ENCODE measurements at places on chromosomes 16 and 17. TPM values are rescaled to one million over a fixed set of nuclear protein-coding genes. Genes with fewer than 3 reads are reported as not detected.

Gene ZPBP2
- not detected for total RNA-seq

Gene DLX3
- total RNA-seq, result 1.7 TPM

Gene CCDC144A
- 2.5 TPM for total RNA-seq

Gene PLLP
- total RNA-seq, result 44.0 TPM

Gene STXBP4
- 9.6 TPM for total RNA-seq

Gene USP6
- 0.49 TPM for total RNA-seq

Gene NACA2
- total RNA-seq, result not detected

Gene C17orf50
- total RNA-seq, result not detected

Gene TP53TG3C
- not detected for total RNA-seq

Gene KCNG4
- not detected for total RNA-seq

Gene HOXB1
- total RNA-seq, result not detected

Gene TP53TG3
- not detected for total RNA-seq

Gene CD300LF
- total RNA-seq, result 0.49 TPM

Gene GDE1
- total RNA-seq, result 31.2 TPM

Gene ACTG1
- total RNA-seq, result 2,441 TPM

Gene ZCCHC14
- 74.2 TPM for total RNA-seq

Gene TEX19
- total RNA-seq, result not detected

Gene DDX28
- 17.7 TPM for total RNA-seq

Gene KRT36
- not detected for total RNA-seq

Gene MNT
- 28.5 TPM for total RNA-seq

Gene CKLF
- total RNA-seq, result 52.3 TPM

Gene CD300A
- 4.2 TPM for total RNA-seq

Gene CD300E
- total RNA-seq, result 0.98 TPM

Gene TRIM25
- 70.0 TPM for total RNA-seq

Gene MRC2
- total RNA-seq, result 89.4 TPM

Gene CALB2
- 3.9 TPM for total RNA-seq

Gene CCT6B
- total RNA-seq, result 1.7 TPM

Gene CD300LB
- 0.25 TPM for total RNA-seq

Gene EFCAB5
- not detected for total RNA-seq

Gene DOC2A
- 2.2 TPM for total RNA-seq

Gene EPN3
- 21.9 TPM for total RNA-seq

Gene CLDN9
- not detected for total RNA-seq

Gene SLC16A6
- total RNA-seq, result 2.7 TPM

Gene ARL5C
- total RNA-seq, result not detected

Gene CFAP119
- 1.7 TPM for total RNA-seq

Gene ANKRD40CL
- total RNA-seq, result not detected

Gene SMTNL2
- total RNA-seq, result 2.5 TPM

Gene CMTM1
- total RNA-seq, result not detected

Gene CCL13
- total RNA-seq, result 2.2 TPM

Gene TSNAXIP1
- not detected for total RNA-seq

Gene ADGRG3
- 10.3 TPM for total RNA-seq

Gene HS3ST6
- total RNA-seq, result 4.4 TPM

Gene TOM1L1
- total RNA-seq, result 17.7 TPM

Gene ADAM11
- 3.7 TPM for total RNA-seq

Gene MMP15
- 2.9 TPM for total RNA-seq

Gene C17orf78
- not detected for total RNA-seq

Gene LITAFD
- not detected for total RNA-seq

Gene HIGD1B
- not detected for total RNA-seq

Gene SCIMP
- total RNA-seq, result 2.2 TPM

Gene HLF
- total RNA-seq, result 14.7 TPM

Gene CDH5
- total RNA-seq, result 38.3 TPM

Gene TAOK1
- 42.2 TPM for total RNA-seq

Gene CLEC3A
- total RNA-seq, result not detected

Gene WFIKKN1
- total RNA-seq, result 3.2 TPM

Gene SLC5A11
- not detected for total RNA-seq

Gene ACE
- 9.6 TPM for total RNA-seq
